Endothelial cell of umbilical vein (primary cell): ENCODE measurements at places on chromosomes 2 and 18.
A peak's percentile ranks its signal among the peaks of the same experiment; 100 is the strongest.

GRCh38 chr18:74069178-74070050 lies 78.2 kb downstream of the FBXO15 start:
- DNase-seq, result no peak

DNA sequence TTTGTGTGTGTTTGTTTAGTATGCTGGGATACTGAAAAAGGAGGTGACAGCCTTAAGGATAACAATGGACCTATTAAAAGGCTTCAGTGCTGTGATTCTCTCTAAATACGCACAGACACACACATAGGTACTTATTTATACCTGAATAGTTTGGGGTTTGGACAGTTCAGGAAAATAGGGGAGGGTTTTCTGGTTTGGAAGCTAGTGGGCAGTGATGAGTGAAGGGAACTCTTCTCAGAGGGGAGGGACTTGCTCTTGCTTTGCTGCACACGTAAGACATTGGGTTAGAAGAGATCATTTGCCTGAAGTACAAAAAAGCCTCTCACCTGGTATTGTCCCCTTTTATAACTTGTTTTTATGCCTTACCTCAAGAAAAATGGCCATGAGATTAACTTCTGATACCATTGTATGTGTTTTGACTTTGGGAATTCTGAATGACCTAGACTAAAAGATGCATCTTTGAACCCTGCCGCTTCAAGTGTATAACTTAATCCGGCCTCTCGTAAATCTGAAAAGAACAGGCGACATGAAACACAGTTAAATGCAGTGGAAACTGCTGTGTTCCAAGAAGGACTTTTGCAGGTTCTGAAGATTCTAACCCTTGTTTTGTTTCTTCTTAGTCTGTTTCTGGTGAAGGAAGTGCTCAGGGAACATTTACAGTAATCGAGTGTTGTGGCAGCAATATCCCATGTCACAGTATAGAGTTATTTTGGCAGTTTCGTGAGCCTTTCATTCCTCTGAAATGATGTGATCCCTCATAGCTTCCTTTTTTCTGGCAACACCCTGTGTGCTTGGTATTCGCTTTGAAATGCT lies 2.5 kb downstream of the CRIM1 start:
- DNase-seq, result peak; percentile 82

GRCh38 chr2:159226059-159226461 lies 60.4 kb downstream of the WDSUB1 start:
- peak; percentile 57 for DNase-seq

DNA sequence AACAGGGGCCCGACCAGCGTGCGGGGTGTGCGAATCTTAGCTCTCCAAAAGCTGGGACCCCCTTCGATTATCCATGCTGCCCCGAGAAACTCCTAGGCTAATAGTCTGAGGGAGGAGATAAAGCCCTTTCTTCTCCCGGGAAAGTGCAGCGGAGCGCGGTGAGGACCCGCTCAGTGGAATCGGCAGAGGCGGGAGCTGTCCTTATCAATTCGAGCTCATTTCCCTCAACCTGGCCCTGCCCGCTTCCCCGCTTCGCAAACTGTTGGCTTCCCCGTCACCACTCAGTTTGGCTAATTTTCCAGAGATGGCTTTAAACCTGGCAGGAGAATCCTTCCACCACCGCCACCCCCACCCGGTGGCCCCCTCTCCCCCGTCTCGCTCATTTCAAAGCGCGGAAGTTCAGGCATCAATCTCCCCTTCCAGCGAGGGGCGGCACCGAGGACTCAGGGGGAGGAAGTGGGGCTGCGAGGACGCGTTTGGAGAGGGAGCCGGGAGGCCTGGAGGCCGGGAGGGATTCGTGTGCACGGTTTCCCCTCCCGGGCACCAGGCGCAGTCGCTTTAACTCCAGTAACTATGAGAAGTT lies 1.6 kb downstream of the KLHL14 start:
- no peak for DNase-seq

- DNase-seq, result no peak
Measured at GRCh38 chr18:79123948-79124347, 54.8 kb downstream of the ATP9B start.

GRCh38 chr2:43367012-43367782 lies 140.8 kb upstream of the ZFP36L2 start:
- no peak for DNase-seq

GRCh38 chr18:136433-136832 lies 21.9 kb upstream of the USP14 start:
- no peak for DNase-seq

DNA sequence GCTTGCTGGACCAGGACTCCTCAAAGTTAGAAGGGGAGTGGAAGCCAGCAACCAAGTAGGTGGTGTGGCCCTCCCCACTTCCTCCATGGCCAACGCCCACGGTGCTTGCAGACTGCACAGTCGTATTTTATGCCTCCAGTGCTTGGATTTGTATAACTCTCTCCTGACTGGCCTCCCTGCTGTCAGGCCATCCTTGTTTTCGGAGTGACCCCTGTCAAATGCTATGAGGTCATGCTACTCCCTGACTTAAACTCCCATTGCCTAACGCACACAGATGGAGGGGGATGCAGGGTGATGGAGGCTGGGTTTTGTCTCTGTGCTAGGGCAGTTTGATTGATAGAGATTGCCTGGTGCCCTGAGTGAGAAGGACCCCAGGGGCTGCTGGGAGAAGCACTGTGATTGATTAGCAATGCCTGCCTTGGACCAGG lies 36.1 kb downstream of the GLI2 start:
- DNase-seq, result no peak

- no peak for DNase-seq
Measured at GRCh38 chr18:66235206-66235605, 368.7 kb downstream of the CDH19 start.

- peak; percentile 15 for DNase-seq
Measured at GRCh38 chr2:219243291-219243761, 1.9 kb downstream of the GLB1L start.

GRCh38 chr2:234593636-234594035 lies 96.8 kb upstream of the ARL4C start:
- DNase-seq, result no peak

GRCh38 chr2:229905601-229906000 lies 16.2 kb downstream of the TRIP12 start:
- no peak for DNase-seq

GRCh38 chr2:39069136-39069515 lies 51.7 kb downstream of the SOS1 start:
- DNase-seq, result no peak

- DNase-seq, result peak; percentile 64
Measured at GRCh38 chr2:36507408-36507812, 90.6 kb downstream of the FEZ2 start.

DNA sequence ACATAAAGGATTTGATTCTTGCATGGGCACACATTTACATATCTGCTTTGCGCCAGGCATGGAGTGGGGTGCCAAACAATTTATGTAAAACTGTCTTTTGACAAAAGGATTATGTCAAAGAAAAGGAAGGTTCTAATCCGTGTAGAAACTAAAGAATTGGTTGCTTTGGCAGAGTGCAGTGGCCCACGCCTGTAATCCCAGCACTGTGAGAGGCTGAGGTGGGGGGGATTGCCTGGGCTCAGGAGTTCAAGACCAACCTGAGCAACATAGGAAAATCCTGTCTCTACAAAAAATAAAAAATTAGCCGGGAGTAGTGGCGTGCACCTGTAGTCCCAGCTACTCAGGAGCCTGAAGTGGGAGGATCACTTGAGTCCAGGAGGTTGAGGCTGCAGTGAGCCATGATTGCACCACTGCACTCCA lies 1.1 kb upstream of the MTERF4 start:
- DNase-seq, result no peak

- no peak for DNase-seq
Measured at GRCh38 chr2:205563646-205564045, 118.7 kb upstream of the NRP2 start.

- no peak for DNase-seq
Measured at GRCh38 chr2:176380341-176380740, 111.1 kb downstream of the MTX2 start.

- no peak for DNase-seq
Measured at GRCh38 chr18:33697498-33697897, 119.5 kb downstream of the ASXL3 start.

- no peak for DNase-seq
Measured at GRCh38 chr2:48812416-48812815, 56.9 kb upstream of the LHCGR start.
